CD8-positive, alpha-beta memory T cell (primary cell): ENCODE measurements at places on chromosomes 1 and 21. TPM values are rescaled to one million over a fixed set of nuclear protein-coding genes. Genes with fewer than 3 reads are reported as not detected.

DNA sequence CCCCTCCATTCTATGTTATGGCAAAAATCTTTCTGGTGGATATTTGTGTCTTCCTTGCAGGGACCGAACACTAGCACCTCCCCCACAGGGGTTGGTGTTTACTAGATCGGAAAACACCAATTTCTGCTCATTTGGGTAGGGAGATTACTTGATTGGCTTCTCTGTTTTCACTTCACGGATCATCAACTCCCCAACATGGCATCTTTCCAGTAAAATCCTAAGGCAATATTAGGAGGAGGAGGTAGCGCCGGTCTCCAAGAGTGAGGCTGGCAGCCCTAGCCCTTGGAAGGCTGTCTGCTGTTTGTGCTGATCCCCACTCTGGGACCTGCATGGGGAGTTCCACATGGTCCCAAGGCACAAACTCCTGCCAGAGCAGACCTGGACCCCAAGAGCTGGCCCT, 12.2 kb downstream of the VASH2 start:
- DNase-seq: no peak

LGR6 gene
- 3.1 TPM for polyA plus RNA-seq

LCE1C gene
- not detected for polyA plus RNA-seq

DNA sequence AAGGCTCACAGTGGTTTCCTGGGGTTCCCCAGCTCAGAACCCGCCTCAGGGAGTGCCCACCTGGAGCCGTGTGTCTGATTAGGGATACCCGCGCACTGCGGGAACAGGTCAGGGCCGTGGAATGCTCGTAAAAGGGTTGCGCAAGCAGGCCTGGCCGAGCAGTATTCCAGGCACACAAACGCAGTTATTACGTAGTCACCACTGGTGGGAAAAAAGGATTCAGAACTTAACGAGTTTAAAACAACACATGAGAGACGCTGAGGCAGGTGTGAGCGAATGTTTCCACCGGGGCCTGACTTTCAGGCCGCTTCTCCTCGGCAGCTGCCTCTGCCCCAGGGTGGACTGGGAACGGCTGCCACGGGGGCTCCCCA, 18.2 kb downstream of the PLCH2 start:
- no peak for DNase-seq

DNA sequence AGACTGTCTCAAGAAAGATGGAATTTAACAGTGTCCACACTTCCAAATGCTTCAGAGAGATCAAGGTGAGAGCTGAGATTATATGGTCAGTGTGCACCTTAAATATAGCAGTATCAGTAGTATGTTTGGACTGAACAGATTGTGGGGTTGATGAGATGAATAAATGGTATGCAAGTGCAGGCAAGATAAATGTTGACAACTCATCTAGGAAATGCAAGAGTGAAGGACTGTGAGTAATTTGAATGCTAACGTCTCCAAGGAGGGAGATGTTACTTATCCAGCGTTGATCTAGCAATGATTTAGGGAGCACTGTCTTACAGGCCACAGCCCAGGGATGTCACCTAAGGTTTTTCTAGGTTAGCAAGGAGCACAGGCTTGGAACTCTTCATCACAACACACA, 170.7 kb upstream of the GALNT2 start:
- DNase-seq: no peak

DNA sequence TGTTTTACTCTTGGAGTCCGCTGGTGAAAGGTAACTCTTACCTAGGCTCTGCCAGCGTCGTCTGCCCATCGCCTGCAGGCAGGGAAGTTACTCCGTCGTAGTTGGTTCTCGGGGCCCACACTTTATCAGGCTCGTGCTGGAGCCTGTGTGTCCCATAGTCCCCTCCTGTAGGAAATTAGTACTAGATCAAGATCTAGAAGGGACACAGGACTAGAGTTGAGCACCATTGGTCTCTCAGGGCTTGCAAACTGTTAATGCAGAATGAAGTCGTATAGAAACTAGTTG, 940 bp downstream of the SRRM1 start:
- peak; percentile 6 for DNase-seq

GRCh38 chr1:157025856-157026255, 19.7 kb downstream of the ARHGEF11 start:
- DNase-seq: no peak

- DNase-seq: no peak
Observed at GRCh38 chr1:110538075-110538474, 19.1 kb upstream of the KCNA10 start.

LCE2B gene
- polyA plus RNA-seq: not detected

SLC9C2 gene
- polyA plus RNA-seq: not detected

GRCh38 chr1:21325731-21326387, 35.6 kb upstream of the ECE1 start:
- DNase-seq: no peak
